ENCODE measurements at places on chromosomes 12 and 14. TPM values are rescaled to one million over a fixed set of nuclear protein-coding genes. Genes with fewer than 3 reads are reported as not detected.

DNA sequence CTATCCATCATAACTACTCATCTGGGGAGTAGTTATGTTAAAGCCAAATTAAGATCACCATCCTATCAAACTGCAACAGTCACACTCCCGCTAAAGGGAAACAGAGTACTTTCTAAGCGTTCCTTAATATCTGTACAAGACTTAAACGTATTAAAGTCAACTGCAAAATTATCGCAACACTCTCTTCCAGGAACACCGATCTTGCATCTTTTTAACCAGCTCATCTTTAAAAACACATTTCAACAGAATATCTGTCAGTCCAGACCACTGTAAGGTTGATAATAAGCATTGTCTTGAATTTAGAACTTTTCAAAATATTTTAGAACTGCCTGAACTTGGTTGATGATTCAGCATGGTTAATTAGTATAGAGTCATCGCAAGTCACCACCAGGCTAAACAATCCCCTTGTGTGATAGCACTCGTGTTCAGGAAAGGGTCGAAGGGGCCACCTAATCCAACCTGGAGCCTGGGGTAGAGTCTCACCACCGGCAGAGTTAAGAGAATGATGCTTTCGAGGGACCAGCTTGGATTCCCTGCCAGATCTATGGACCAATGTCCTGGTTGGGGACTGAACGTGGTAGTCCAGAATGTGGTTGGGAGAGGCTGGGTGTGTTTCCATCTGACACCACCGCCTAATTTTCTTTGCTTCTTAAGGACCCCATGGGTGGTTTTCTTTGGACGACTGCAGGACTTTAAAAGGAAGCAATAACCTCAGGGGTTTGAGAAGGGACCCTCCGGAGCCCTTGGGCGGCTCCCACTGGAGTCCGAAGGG is 890 bp downstream of the SPTLC2 start:
- DNase-seq: no peak

GRCh38 chr12:127899971-127900370 is 367.0 kb upstream of the TMEM132C start:
- DNase-seq: no peak

- DNase-seq: no peak
Measured at GRCh38 chr14:76977793-76978720, 50.5 kb downstream of the IRF2BPL start.

Gene ATP2B1
- polyA plus RNA-seq: 104 TPM

Gene SPIC
- not detected for polyA plus RNA-seq

Gene RFC5
- 35.7 TPM for polyA plus RNA-seq

GRCh38 chr12:117188961-117189724 is 1.1 kb downstream of the FBXO21 start:
- DNase-seq: no peak

GRCh38 chr12:113439606-113440030 is 17.4 kb downstream of the SDSL start:
- peak; percentile 34 for DNase-seq

DNA sequence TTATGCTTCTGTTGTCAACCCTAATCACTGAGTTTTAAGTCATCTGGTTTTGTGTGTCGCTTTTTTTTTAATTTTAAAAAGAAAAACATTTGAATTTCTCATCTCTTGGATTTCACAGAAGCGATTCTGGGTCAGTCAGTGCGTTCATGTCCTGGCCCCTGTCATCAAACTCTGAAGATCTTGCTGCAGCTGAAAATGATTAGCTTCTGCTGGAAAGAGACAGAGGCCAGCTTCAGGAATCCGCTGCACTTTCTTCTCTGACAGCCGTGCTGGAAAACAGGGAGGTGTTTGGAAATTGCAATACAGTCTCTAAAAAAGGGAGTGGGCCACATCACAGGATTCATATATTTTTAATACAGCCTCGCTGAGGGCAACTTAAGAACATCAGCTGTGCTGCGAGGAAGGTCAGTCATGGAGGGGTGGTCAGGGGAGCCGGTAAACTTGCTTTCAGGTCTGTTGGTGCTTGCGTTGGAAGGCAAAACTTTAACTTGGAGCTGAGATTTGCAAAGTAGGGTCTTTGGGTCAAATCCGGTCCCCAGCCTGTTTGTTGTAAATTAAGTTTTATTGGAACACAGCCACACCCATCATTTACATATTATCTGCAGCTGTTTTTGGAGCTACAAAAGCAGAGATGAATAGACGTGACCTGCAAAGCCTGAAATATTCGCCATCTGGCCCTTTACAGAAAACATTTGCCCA is 190.8 kb downstream of the AACS start:
- no peak for DNase-seq

GRCh38 chr14:60648249-60648933 is 886 bp downstream of the SIX1 start:
- DNase-seq: no peak

GRCh38 chr14:102227184-102227964 is 77.6 kb downstream of the MOK start:
- no peak for DNase-seq

DNA sequence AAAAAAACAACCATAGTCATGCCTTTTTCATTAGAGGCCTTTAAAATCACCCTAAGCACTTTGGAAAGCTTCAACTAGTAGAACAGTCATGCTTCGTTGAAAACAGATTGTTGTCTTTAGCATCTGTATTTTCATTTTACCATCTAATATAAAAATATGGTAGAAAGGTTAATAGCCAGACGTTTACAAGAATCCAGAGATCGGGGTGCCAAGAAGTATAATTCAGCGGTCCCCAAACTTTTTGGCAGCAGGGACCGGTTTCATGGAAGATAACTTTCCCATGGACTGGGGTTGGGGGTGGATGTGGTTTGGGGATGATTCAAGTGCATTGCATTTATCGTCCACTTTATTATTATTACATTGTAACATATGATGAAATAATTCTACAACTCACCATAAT is 138.4 kb downstream of the GLT1D1 start:
- no peak for DNase-seq

GRCh38 chr12:58757422-58757821 is 162.9 kb downstream of the LRIG3 start:
- no peak for DNase-seq

DNA sequence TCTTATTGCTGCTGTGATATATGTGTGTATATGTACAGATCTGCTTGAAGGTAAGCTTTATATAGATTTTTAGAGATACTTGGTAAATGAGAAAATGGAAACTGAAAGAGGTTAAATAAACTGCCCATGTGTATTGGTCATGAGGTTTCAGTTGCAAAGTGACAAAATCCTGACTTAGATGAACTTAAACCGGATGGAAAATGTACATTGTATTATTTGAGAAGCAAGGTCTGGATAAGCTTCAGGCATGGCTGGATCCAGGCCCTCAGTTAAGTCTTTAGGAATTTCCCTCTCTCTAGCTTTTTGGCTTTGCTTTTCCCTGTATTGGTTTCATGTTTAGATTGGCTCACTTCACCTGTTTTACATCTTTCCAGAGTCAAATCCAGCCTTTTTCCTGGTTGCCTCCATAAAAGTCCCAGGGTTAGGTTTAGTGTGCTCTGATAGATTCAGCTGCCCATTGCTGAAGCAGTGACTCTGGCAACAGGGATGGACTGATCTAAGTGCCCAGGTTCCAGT is 21.0 kb upstream of the MAP1LC3B2 start:
- DNase-seq: no peak

GRCh38 chr12:14454098-14454907 is 88.8 kb downstream of the ATF7IP start:
- DNase-seq: no peak

Gene PROX2
- 1.2 TPM for polyA plus RNA-seq

Gene NEDD8
- 198 TPM for polyA plus RNA-seq

DNA sequence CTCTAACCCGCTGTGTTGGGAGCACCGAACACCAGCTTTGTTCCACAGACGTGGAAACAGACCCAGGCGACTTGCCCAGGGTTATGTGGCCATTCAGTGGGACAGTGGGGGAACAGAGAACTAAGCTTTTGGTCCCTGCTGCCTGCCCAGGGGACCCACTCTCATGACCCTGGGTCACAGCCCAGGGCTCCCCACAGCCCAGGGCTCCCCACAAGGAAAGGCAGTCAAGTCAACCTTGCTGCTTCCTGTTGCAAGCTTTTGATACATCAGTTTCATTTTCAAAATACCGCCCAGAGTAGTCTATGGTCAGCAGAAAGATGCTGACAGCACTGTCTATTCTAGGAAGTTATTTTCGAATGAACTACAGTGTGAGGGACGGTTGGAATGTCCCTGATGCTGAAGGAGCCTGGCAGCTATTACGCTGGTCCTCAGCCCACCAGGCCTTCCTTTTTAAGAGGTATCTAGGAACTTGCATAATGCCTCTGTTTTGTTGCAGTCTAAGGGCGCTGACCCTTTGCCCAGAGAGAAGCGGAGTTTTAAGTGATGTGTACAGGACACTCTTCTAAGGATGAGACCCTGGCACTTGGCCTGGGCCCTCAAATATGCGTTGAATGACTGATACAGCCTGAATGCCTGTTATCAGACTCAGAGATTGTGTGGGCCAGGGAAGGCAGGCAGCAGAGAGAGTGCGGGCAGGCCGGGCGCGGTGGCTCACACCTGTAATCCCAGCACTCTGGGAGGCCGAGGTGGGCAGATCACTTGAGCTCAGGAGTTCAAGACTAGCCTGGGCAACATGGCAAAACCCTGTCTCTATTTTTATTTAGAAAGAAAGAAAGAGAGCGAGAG is 12.6 kb upstream of the TTC7B start:
- no peak for DNase-seq

- DNase-seq: no peak
Measured at GRCh38 chr14:73887694-73888459, 1.2 kb downstream of the ZNF410 start.

Gene CLMN
- polyA plus RNA-seq: 46.2 TPM

- DNase-seq: no peak
Measured at GRCh38 chr12:62519043-62519442, 52.4 kb downstream of the MON2 start.

GRCh38 chr14:95007921-95008320 is 149.4 kb downstream of the DICER1 start:
- no peak for DNase-seq

DNA sequence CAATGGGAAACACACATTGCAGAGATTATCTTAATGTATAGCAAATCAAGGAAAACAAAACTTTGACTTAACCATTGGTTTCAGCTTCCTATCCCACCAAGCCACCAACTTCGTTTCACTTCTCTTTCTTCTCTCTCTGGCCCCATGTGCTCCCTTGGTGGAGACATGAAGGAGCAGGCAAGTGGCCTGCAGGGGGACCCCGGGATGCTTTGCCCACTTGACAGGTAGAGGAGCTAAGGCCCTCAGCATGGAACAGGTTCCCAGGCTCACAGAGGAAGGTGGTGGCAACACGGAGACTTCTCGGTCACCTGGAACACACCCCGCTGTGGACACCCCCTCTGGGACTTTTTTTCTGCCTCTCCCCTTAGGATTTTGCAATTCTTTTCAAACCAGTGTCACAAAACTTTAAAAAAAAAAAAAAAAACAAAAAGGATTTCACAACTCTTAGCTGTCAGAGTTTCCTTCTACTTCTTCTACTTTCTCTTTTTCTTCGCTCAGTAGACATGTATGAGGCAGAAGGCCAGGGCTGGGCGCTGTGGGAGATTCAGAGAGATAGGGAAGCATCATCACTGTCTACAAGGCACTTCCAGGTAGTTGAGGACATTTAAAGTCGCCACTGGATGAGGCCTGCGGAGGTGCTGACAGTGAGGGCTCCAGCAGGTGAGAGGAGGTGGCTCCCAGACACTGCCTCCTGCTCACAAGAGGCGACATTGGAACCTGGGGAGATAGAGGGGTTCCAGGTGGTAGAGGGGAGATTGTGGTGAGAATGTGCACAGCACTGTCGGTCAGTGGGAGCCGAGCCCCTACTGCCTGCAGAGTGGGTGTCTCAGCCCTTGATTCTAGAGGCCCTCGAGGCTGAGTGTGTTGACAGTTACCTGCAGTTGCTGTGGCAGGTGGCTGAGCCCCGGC is 119.6 kb downstream of the GCH1 start:
- DNase-seq: no peak

Gene B4GALNT3
- 17.3 TPM for polyA plus RNA-seq

GRCh38 chr12:92471551-92471950 is 231.2 kb upstream of the PLEKHG7 start:
- DNase-seq: no peak

- DNase-seq: no peak
Measured at GRCh38 chr14:90062127-90062794, 467 bp downstream of the KCNK13 start.

Gene GLIPR1L2
- polyA plus RNA-seq: 2.7 TPM

DNA sequence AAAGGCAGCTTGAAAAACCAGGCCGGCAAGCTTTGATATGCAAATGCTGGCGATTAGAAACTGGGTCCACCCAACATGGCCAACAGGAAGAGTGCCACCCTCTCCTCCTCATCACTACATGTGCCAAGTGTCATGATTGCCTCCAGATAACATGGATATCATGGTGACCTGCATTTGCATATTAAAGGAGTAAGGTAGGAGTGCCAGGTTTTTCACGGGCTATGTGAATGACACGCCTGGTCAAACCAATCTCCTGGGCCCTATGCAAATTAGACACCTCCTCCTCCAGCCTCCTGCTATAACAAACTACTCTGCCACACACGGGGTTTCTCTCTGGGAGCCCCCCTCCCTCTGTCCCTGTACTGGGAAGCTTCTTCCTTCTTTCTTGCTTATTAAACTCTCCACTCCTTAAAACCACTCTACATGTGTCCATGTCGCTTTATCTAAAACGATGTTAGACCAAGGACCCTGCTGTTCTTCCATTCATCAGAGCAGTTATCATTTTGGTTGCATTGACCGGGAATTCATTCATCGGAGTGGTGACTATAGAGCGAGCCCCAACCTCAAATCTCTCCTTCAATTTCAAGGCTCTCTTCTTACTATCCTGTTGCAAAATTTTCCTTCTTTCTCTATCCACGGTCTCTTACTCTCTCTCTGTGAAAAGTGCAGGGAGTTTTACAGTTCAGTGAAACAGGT is 27.5 kb downstream of the APOBEC1 start:
- DNase-seq: peak; percentile 17

DNA sequence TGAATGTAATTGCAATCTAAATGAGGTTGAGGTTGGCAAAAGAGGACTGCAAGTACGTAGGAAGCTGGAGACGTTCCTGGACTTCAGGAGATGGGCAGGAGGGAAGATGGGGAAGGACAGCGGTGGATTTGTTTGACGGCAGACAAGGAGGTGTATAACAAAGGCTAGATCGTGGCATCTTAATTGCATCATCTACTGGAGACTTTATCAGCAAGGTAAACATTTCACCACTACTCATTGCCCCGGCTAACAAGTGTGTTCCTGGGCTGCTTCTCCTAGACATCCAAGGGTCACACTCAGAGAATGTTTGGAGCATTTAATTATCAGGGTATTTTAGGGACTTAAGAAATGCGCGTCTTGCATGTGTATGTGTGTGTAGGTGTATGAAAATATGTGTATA is 128.5 kb downstream of the KCNK10 start:
- no peak for DNase-seq

Gene SLC10A1
- polyA plus RNA-seq: 0.26 TPM

Gene ANKLE2
- polyA plus RNA-seq: 63.0 TPM

Gene ARHGAP9
- polyA plus RNA-seq: 3.0 TPM

DNA sequence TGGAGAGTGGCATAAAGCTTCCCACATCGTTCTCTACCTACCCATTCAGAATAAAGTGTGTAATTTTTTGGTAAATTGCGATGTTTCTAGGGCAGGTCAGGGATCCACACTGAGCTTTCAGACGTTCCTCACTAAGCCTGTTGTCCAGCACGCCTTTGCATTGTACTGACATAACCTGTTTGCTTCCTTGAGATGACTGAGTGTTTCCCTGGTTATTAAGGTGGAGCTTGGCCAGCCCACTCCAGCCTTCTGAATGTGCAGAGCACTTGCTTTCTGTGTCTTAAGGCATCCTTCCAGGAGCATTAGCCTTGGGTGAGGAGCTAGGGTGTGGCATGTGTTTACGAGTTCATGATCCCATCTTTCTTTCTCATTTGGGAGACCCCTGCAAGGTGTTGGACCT is 96.4 kb downstream of the TMEM260 start:
- DNase-seq: no peak
